ENCODE measurements at places on chromosomes 5 and 9. TPM values are rescaled to one million over a fixed set of nuclear protein-coding genes. Genes with fewer than 3 reads are reported as not detected.

DNA sequence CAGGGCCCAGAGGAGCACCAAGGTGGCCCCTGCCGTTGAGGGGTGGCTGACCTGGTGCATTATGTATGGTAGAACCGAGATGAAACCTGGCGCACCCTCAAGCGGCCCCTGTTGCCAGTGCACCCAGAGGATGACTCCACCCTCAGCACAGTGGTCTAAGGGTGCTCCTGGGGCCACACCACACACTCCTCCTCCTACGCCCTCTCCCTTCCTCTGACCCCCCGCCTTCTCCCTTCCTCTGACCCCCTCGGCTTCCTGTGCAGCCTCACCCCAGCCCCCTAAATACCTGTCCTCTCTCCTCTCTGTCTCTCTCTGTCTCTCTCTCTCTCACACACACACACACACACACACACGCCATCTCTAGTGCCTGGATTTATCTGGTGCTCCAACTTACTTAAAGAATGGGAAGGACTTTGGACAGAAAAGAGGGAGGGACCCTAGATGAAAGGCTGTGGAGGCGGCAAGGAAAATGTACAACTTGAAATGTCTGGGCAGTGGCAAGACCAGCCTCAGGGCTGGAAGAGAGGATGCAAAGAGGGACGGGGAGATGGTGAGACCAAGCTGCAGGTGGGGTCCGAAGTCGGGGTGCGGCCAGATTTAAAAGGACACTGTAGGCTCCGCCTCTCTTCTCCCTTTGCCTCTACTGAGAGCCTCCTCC, 18.2 kb upstream of the SLC30A5 start:
- no peaks in the 10 kb centered on the region for H3K4me1 ChIP-seq
- no peaks in the 10 kb centered on the region for H3K27me3 ChIP-seq
- H3K4me3 ChIP-seq, result no peak overlapping the region
- H3K27ac ChIP-seq, result no peak overlapping the region

GRCh38 chr5:73136055-73136562, 15.7 kb downstream of the TMEM171 start:
- H3K27ac ChIP-seq, result no peak overlapping the region
- H3K4me3 ChIP-seq, result no peak overlapping the region
- H3K4me1 ChIP-seq, result no peaks in the 10 kb centered on the region
- no peaks in the 10 kb centered on the region for H3K27me3 ChIP-seq

- H3K27ac ChIP-seq, result no peak overlapping the region
- no peak overlapping the region for H3K4me3 ChIP-seq
- no peaks in the 10 kb centered on the region for H3K4me1 ChIP-seq
- no peaks in the 10 kb centered on the region for H3K36me3 ChIP-seq
- peak; percentile 30 for DNase-seq
- H3K27me3 ChIP-seq, result no peaks in the 10 kb centered on the region
These were observed 81.4 kb upstream of the ANKRD55 start for GRCh38 chr5:56314529-56314928.

GRCh38 chr5:6475626-6476312, 27.1 kb downstream of the UBE2QL1 start:
- DNase-seq, result no peak
- H3K4me1 ChIP-seq, result no peaks in the 10 kb centered on the region
- no peaks in the 10 kb centered on the region for H3K36me3 ChIP-seq
- H3K27ac ChIP-seq, result no peak overlapping the region
- no peak overlapping the region for H3K4me3 ChIP-seq

GRCh38 chr5:168219515-168220410, 71.7 kb upstream of the WWC1 start:
- H3K36me3 ChIP-seq, result no peaks in the 10 kb centered on the region
- peaks cover 8% of the 10 kb centered on the region for H3K27me3 ChIP-seq
- peak overlapping the region; percentile 40 for H3K4me3 ChIP-seq
- peak overlapping the region; percentile 3 for H3K27ac ChIP-seq
- peak; percentile 73 for DNase-seq

DNA sequence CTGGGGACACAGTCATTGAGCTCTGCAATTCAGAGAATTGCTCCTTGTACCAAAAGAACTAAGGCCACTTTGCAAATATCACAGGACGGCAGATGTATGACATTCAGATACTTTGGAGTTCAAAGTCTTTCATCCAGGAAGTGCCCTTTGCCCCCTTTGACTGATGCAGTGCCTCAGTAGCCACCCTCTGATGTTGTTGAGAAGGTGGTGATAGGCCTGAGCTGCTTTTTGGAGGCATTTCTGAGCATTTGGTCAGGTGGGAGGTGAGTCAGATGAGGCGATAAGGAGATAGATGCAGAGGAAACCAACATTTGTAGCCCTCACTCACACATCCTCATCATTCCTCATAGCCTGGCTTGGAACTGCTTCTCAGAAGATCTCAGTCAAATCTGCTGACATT, 63.4 kb downstream of the ANGPTL2 start:
- H3K4me3 ChIP-seq, result no peak overlapping the region
- H3K4me1 ChIP-seq, result no peaks in the 10 kb centered on the region
- no peaks in the 10 kb centered on the region for H3K27me3 ChIP-seq
- H3K36me3 ChIP-seq, result no peaks in the 10 kb centered on the region

GRCh38 chr5:3546028-3546427, 49.6 kb upstream of the IRX1 start:
- no peak overlapping the region for H3K27ac ChIP-seq
- no peak overlapping the region for H3K4me3 ChIP-seq
- no peak for DNase-seq
- no peaks in the 10 kb centered on the region for H3K27me3 ChIP-seq

GRCh38 chr9:93911136-93911745, 43.9 kb downstream of the BARX1 start:
- H3K4me1 ChIP-seq, result no peaks in the 10 kb centered on the region
- DNase-seq, result no peak
- no peak overlapping the region for H3K27ac ChIP-seq
- H3K27me3 ChIP-seq, result no peaks in the 10 kb centered on the region
- H3K4me3 ChIP-seq, result no peak overlapping the region

DNA sequence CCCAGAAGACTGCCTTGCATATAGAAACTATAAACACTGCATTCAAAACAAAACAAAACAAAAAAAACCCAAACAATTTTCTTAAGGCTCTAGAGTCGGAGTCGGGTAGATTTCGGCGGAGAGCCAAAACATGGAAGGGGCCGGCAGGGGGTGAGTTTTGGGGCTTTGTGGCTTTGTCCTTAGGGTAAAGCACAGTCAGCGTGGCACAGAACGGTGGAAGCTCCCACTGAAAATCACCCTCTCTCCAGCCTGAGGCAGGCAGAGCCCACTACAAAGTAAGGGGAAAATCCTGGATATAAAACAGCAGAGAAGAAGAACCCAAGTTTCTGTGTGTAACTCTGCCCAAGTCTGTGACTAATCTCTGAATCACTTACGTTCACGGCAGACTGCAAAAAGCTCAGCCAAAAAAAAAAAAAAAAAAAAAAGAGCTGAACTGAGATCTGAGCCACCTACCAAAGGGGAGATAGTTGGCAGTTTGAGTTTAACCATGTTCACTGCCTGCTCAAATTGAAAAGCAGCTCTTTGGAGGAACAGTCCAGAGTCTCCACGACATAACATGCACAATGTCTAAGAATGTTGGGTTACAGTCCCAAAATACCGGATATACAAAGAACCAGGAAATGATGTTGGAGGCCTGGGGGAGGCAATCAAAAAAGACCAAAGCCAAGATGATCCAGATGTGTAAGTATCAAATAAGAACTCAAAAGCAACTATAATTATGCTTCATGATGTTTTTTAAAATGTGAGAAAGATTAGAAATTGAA, 26.6 kb upstream of the OR2K2 start:
- no peaks in the 10 kb centered on the region for H3K27me3 ChIP-seq
- peaks cover 3% of the 10 kb centered on the region for H3K4me1 ChIP-seq
- H3K4me3 ChIP-seq, result no peak overlapping the region
- DNase-seq, result peak; percentile 52

DNA sequence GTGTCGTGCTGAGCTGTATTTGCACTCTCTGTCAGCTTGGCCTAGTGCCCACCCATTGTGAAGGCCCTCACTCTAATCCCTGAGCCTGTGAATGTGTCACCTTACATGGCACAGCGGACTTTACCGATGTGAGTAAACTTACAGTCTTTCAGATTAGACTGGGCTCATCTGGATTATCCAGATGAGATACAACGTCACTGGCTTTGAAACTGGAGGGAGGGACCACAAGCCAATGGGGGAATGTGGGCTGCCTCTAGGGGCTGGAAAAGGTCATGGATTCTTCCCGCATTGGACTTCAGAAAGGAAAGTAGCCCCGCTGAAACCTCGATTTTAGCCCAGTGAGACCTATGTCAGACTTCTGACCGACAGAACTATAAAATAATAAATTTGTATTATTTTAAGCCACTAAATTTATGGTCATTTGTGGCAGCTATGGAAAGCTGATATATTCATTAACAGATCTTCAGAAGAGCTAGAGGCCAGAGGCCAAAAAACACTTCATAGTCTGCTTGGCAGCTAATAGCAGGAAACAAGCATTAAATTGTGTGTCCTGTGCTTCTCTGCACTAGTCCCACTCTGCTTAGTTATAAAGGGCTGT, 139.0 kb upstream of the GAS1 start:
- H3K27me3 ChIP-seq, result no peaks in the 10 kb centered on the region
- H3K4me1 ChIP-seq, result no peaks in the 10 kb centered on the region
- H3K36me3 ChIP-seq, result no peaks in the 10 kb centered on the region
- H3K27ac ChIP-seq, result no peak overlapping the region
- no peak overlapping the region for H3K4me3 ChIP-seq
- no peak for DNase-seq

DNA sequence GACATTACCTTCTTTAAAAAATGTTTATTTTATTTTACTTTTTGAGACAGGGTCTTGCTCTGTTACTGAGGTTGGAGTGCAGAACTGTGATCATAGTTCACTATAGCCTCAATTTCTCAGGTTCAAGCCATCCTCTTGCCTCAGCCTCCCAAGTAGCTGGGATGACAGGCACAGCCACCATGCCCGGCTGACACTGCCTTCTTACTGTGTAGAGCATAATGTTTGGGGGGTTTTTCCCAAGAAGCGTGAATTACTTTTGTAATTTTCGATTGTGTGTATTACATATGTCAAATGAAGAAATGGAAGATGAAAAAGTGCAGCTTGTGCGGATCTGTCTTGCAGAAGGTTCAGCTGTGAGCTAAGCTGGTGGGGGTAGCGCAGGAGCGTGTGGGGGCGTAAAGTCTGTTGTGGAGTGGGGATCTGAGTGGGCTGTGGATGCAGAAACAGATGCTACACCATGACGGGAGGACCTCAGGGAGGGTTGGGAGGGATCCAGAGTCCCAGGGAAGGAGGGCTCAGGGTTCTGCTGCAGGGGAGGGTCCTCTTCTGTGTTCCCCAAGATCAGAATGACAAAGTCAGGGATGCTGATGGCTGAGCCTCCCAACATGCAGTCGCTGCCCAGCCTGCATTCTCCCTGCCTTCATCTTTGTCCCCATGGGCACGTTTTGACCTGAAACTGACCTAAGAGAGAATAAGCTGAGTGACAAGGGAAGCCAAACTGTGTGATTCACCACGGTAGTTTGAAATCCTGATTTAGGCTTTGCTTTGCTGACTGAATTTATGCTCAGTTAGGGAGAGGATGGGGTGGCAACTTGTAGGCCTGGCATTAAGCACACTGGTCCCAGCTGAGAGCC, 6.8 kb upstream of the ANKRD33B start:
- no peaks in the 10 kb centered on the region for H3K27me3 ChIP-seq
- no peak overlapping the region for H3K4me3 ChIP-seq
- no peak for DNase-seq
- peak overlapping the region; percentile 52 for H3K27ac ChIP-seq
- peaks cover 28% of the 10 kb centered on the region for H3K4me1 ChIP-seq
- no peaks in the 10 kb centered on the region for H3K36me3 ChIP-seq

- DNase-seq, result no peak
- H3K36me3 ChIP-seq, result no peaks in the 10 kb centered on the region
- H3K4me1 ChIP-seq, result peaks cover 26% of the 10 kb centered on the region
- no peak overlapping the region for H3K4me3 ChIP-seq
- H3K27me3 ChIP-seq, result no peaks in the 10 kb centered on the region
These were observed 78.3 kb downstream of the PPARGC1B start for GRCh38 chr5:149808264-149808982.

DNA sequence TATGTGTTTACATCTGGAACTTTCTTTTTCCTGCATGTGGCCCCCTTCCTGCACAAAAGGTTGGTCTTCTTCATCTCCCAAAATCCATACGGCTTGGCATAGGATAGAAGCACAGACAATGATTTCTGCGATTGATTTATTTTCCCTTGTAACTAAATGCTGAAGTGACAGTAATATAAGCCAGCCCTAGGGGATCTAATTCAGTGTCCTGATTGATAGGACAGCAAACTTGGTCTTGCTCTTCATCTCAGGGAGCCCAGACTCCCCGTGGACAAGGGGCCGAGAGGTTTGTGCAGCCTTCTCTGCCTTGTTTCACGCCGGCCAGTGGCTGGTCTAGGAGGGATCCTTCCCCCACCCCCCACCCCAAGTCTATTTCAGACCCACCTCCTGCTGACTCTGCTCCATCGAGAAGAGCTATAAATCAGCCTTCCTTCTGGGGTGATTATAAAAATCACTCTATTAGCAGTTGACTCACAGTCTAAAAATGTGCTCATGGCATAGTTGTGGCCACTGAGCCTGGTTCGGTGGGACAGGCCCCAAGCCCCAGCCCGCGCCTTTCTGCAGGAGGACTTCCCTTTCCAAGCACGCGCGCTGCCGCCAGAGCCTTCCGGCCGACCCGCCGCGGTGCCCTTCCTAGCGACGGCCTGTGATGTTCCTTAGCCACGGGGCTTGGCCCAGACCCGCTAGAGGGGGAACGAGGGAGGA, 89.8 kb upstream of the COL5A1 start:
- no peaks in the 10 kb centered on the region for H3K36me3 ChIP-seq
- H3K4me1 ChIP-seq, result no peaks in the 10 kb centered on the region
- H3K27ac ChIP-seq, result no peak overlapping the region
- no peak for DNase-seq
- H3K4me3 ChIP-seq, result no peak overlapping the region

GRCh38 chr9:91312717-91313325, 48.9 kb downstream of the AUH start:
- H3K4me1 ChIP-seq, result no peaks in the 10 kb centered on the region
- no peak for DNase-seq
- no peak overlapping the region for H3K27ac ChIP-seq
- H3K4me3 ChIP-seq, result no peak overlapping the region
- no peaks in the 10 kb centered on the region for H3K27me3 ChIP-seq

- H3K36me3 ChIP-seq, result no peaks in the 10 kb centered on the region
- H3K4me1 ChIP-seq, result no peaks in the 10 kb centered on the region
- no peak for DNase-seq
- no peak overlapping the region for H3K4me3 ChIP-seq
- H3K27me3 ChIP-seq, result peaks cover 4% of the 10 kb centered on the region
These were observed 76.9 kb downstream of the LIX1 start for GRCh38 chr5:97065475-97065874.

GRCh38 chr5:107570805-107571531, 99.8 kb downstream of the EFNA5 start:
- peak overlapping the region; percentile 95 for H3K27ac ChIP-seq
- H3K4me1 ChIP-seq, result peaks cover 45% of the 10 kb centered on the region
- H3K27me3 ChIP-seq, result no peaks in the 10 kb centered on the region
- DNase-seq, result peak; percentile 32
- H3K36me3 ChIP-seq, result no peaks in the 10 kb centered on the region
- H3K4me3 ChIP-seq, result peak overlapping the region; percentile 49

- no peaks in the 10 kb centered on the region for H3K27me3 ChIP-seq
- no peak for DNase-seq
- no peak within 1 kb of the TSS for H3K27ac ChIP-seq
- H3K36me3 ChIP-seq, result no peaks in the 10 kb centered on the region
- peak within 1 kb of the TSS; percentile 39 for H3K4me3 ChIP-seq
These were observed at the start of gene CDKN2A for GRCh38 chr9:21993893-21994555. TSS of gene CDKN2A (minus strand) at chr9:21994392.

- no peak overlapping the region for H3K27ac ChIP-seq
- no peaks in the 10 kb centered on the region for H3K27me3 ChIP-seq
- H3K36me3 ChIP-seq, result 0 out of 2 replicates have a peak, but pooled peaks cover 3% of the 10 kb centered on the region
- no peak for DNase-seq
These were observed 28.8 kb downstream of the LPCAT1 start for GRCh38 chr5:1494780-1495524.

The OMD gene
- not detected for total RNA-seq

The ROPN1L gene
- total RNA-seq, result 3.0 TPM

The SCGB3A2 gene
- 0.39 TPM for total RNA-seq

The PRPF4 gene
- total RNA-seq, result 28.9 TPM

The OSMR gene
- 82.4 TPM for total RNA-seq

Data from Panc1 (cell line).